ENCODE measurements at places on chromosomes 7 and 10.

GRCh38 chr10:44569193-44570091 is 184.5 kb upstream of the CXCL12 start:
- DNase-seq = no peak

DNA sequence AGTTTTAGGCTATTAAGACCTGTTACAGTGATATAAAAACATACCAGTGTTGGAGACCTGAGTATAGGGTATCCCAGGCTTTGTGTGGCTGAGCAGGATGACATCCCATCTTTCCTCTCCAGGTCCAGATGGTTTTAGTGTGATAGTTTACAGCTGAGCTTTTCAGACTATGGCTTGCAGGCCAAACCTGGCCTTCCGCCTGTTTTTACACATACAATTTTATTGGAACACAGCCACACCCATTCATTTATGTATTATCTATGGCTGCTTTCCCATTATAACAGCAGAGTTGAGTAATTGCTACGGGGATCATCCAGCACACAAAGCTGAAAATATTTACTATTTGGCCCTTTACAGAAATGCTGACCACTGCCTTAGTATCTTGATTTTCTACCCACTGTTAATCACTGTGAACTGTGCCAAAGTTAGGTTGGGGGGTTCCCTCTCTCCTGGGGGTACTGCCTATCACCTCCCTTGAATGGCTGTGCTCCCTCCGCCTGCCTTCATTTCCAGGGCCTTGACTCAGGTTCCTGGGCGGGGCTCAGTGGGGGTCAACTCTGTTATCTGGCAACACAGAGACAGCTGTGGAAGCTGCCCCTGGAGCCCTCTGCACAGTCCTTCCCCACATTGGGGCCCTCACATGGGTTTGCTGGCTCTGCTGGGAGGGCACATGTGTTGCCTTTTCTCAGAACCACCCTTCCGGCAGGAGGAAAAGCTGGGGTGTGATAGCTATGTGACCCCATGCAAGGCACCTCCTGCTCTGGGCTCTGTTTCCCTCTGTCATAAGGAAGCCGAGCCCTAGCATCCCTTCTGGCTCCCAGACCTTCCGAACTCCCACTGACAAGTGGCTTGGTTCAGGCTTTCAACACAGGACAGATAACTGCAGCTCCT is 40.3 kb upstream of the SH2D4B start:
- peak; percentile 19 for DNase-seq

- DNase-seq = no peak
These were observed 1.3 kb downstream of the UBN2 start for GRCh38 chr7:139232377-139232717.

GRCh38 chr7:2106924-2107323 is 125.8 kb downstream of the MAD1L1 start:
- no peak for DNase-seq

DNA sequence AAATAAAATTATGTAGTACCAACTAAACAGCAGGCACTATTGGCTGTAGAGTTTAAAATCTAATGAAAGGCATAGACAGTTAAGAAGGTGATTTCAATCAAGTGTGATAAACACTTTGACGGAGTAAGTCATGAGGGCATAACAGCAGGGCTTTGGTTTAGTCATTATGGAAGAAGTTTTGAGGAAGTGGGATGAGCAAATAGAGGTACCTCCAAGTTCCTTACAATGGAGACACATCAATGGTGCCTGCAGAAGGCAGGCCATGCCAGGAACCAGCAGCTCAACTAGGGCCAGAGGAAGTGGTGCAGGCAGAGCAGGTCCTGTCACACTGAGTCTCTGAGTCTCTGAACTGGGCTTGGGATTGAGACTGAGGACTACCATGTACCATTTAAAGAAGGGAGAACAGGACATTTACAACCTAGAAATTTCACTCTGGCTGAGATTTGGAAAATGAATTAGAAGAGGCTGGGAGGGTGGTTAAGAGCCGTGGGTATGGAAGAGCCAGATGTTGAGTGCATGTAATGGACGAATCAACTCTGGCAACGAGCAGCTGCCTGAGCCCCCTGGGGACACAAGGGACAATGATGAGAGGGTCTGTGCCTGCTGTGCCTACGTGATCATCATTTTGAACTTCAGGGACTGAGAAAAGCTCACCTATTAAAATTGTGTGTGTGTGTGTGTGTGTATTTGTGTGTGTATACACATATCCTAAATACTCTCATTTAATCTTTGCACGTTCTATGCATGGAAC is 208.7 kb upstream of the POM121L12 start:
- DNase-seq = no peak

- no peak for DNase-seq
These were observed 31.9 kb downstream of the LRRC18 start for GRCh38 chr10:48907730-48908129.

- DNase-seq = no peak
These were observed 13.3 kb downstream of the PARP12 start for GRCh38 chr7:140049339-140050024.

- DNase-seq = no peak
These were observed 4.5 kb upstream of the MACROH2A2 start for GRCh38 chr10:70048030-70048723.

- DNase-seq = no peak
These were observed 25.7 kb downstream of the MYO3A start for GRCh38 chr10:25959540-25960232.

GRCh38 chr7:45035893-45036292 is 35.9 kb downstream of the CCM2 start:
- no peak for DNase-seq

DNA sequence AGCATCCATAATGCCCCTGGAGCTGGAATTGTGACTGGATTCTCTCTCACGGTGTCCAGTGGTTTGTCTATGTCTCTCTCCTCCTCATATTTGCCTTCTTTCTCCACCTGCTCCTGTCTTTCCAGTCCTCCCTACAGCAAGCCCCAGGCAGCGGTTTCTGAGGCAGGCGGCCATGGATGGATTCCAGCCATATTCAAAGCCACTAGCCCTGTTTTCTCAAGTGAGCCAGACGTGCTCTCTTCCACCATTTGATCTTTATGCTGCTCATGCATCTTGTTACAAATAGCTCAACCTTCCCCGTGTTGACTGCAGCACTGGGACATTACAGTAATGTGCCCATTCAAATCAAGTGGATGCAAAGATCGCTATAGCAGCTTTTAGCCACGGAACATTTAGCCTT is 387.2 kb upstream of the PODXL start:
- DNase-seq = no peak

DNA sequence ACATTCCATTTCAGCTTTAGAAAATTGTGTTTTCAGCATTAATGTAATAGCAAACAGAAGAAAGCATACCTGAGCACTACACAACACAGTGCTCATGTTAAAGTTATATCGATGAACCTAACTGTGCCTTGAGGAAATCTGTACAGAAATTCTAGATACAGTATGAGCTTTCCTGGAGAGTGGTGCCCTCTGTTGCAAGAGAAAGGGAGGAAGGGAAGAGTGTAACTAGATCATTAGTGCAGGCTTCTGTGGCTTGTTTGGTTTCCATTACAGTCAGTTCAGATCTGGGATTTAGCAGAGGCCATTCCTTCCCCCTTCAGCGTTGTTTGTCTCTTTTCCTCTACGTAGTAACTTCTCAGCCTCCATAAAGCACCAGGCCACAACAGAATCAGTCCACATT is 139.7 kb downstream of the HTR7 start:
- DNase-seq = no peak

GRCh38 chr7:87852306-87852705 is 23.9 kb downstream of the SLC25A40 start:
- DNase-seq = peak; percentile 31

DNA sequence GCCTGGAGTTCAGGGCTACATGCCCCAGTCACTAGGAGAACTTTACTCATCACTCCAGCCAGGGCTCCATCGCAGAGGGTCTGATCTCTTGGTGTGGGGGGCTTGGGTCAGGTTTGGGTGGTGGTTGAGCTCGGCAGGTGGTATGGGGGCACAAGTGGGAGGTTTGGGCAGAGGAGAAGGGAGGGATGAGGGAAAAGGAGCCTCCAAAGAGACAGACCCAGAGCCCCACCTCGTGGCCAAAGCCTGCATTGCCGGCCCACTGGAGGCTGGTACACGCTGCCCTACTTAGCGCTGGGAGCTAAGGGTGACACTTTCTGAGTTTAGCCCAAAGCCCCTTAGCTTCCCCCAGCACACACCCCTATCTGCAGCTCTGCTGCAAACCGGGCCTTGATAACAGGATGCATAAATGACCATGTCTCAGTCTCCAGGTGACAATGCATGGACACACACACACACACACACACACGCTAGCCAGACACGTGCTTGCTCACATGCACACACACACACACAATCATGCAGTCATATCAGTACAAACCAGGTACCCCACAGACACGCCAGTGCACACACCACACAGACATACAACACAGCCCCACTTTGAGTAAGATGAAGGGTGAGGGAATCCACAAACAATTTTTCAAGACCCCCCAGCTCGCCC is 14.7 kb downstream of the LZTS2 start:
- DNase-seq = peak; percentile 75

GRCh38 chr7:137363683-137364082 is 20.1 kb upstream of the PTN start:
- no peak for DNase-seq

DNA sequence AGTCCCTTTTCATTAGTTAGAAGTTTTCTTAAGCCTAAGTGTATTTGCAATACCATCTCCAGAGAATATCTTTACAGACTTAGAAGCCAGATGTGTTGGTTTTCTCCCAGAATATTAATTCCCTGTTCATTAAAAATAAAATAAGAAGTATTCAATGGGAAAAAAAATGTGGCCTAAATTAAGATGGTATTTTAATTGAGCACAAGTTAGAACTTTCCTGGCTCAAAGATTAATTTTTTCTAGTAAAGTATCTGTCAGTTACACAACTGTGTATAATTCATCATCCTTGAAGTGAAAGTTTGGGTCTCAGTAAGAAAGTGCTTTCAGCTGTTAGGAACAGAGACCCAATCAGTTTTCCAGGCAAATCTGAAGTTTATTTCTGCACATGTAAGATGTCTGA is 1179.5 kb upstream of the C7orf33 start:
- DNase-seq = no peak

- DNase-seq = peak; percentile 65
These were observed 284.3 kb downstream of the SORCS3 start for GRCh38 chr10:104925232-104925851.

GRCh38 chr7:138396251-138397070 is 63.6 kb upstream of the TRIM24 start:
- DNase-seq = no peak

DNA sequence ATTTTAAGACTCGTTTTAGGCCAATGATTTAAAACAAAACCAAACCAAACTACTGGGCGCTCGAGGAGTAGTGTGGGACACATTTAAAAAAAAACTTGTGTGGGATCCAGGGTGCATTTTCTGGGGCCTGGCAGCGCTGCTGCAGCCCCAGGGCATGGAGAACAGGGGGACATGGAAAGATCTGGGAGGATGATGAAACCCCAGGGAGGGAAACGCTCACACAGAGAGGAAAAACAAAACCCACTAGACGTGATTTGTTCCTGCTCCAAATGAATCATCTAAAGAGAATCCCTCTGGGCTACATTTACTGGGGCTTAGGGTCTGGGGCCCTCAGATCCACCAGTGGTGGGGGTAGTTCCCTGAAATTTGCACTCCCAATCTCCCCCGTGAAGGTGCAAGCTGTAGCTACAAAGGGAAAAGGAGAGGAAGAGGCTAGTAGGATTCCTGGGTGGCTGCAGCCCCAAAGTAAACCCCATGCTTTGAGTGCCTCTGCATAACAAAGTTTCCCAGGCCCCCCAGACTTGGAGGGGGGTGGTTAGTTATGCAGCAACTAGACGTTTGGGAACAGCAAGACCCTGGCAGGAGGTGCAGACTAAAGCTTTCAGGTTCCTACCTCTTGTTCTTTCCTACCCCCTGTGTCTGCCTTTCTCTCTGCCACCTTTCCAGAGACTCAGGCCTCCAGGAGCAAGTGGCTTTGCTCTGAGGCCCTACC is 14.5 kb upstream of the HOXA13 start:
- no peak for DNase-seq

GRCh38 chr10:77249901-77250459 is 387.6 kb downstream of the KCNMA1 start:
- no peak for DNase-seq

DNA sequence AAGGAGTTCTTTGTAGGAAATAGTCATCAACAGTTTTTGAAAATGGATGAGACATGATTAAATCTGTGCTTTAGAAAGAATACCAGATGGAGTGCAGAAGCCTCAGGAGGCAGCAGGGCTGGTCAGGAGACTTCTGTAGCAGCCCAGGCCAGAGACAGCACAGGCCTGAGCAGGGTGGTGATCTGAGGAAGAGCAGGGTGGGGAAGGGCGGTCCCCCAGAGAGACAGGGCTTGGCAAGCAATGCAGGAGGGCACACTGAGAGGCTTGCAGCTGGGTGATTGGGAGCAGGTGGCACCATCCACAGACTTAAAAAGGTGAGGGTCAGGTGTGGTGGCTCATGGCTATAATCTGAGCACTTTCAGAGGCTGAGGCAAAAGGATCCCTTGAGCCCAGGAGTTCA is 4.3 kb upstream of the SMKR1 start:
- no peak for DNase-seq

GRCh38 chr10:1679821-1680650 is 57.3 kb downstream of the ADARB2 start:
- DNase-seq = no peak

DNA sequence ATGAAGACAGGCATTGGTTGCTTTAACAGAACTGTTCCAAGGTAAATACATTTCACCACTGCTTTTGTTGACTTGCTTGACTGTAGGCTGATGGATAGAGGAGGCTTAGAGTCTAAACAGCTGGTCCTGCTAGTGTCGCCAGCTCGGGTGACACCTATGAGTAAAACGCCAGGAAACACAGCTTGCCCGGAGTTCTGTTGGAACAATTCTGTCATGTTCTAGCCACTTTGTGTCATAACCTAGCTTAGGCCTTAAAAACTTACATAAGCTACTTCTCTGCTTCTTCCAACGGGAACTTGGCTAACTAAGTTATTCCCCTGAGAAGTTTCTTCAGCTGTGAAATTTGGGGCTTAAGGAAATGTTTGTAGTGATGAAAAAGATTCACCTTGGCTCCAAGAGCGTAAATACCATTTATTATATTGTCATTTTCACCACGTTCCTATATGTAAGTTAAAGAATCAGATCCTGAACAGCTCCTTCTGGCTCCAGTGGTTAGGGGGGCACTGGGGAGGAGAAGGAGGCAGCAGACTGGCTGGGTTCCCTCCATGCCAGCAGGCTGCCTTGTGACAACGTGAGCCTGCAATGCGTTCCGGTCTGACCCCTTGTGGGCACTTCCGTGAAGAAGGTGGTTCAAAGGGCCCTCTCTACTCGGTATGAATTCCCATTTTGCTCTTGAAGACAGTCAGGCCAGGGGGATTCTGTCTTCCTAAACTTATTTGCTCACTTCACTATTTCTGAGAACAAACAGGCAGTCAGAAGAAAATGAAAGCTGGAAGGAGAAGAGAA is 253.2 kb downstream of the BMPER start:
- DNase-seq = no peak

DNA sequence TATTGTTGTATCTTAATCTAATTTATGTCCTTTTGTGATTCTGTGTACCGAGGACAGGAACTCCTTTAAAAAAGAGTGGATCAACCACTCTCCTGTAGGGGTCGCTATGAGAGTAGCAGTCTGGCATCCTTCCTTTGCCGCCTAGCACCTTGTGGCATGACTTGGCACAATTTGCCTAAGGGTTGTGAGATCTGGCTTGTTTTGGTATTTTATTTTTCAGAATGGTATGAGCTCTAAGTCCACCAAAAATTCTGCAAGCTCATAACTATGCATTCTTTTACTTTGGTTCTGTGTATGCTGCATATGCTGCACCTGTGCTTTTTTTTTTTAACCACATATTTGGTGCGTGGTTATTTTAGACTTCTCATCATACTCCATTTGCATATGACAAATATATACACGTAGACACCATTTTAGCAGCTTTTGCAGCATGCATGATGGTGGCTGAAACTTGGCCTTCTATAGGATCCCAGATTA is 112.8 kb downstream of the CDK14 start:
- no peak for DNase-seq

GRCh38 chr7:157814931-157815705 is 478.3 kb downstream of the DNAJB6 start:
- no peak for DNase-seq

All from suppressor macrophage (primary cell).